ENCODE measurements at places on chromosomes 4 and X.

DNA sequence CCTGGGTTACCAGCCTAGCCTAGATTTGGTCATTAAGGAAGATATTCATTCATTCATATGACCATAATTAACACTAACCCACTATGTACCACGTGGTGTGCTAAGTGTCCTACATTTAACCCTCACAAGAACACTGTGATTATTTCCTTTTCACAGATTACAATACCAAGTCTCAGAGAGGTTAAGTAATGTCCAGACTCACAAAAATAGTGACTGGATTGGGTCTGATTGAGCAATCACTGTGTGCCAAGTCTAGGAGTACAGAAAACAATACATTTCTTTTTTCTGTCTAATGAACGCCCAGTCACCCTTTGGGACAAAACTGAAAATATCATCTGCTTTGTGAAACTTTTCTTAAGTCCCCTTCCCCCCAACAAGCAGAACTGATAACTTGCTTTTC, 7.6 kb upstream of the DLG3 start:
- DNase-seq: no peak

DNA sequence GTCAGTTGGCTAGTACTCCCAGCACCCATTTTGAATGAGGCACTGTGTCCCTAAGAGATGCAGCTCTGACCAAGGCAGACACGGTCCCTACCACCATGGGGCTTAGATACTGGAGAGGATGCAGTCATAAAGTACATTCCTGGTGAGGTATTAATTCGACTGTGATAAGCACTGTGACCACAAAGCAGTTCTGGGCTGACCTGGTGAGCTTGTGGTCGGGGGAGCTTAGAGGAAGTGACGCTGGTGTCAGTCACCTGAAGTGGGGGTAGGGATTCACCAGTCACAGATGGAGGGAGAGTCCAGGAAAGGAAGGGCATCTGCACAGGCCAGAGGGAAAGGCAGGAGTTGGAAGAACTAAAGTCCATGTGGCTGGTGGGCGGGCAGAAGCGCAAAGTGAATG, 15.8 kb upstream of the CLTRN start:
- no peak for DNase-seq

DNA sequence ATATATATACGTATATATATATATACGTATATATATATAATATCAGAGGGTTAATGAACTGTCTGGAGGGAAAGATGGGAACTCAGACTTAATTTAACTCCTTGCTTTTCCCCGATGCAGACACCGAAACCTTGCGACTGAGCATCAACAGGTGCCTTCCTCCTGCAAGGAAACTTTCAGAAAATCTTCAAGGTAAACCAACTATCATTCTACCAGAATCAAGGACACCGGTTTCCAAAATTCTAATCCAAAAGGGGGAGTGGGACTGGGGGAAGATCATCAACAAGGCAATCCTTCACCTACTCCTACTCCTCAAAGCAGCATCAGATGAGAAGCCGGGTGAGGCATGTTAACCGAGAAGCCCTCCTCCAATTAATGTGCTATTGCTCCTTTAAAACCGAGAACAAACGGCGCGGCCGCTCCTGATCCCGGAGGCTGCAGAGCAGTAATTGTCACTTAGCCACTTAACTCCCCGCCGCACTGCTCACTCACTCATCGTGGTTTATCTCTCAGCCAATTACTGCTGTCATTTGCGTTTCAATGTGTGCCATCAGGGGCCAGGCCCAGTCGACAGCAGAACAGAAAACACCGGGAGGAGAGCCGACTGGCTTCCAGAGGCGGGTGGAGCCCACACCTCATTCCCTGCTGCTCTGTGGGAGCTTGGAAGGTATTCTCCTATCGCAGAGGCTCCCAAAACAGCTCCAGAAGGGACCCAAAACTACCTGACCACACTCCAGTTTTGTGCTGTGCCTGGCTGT, 61.7 kb downstream of the MAML3 start:
- DNase-seq: peak; percentile 72

GRCh38 chrX:31546126-31546525, 474.3 kb upstream of the FTHL17 start:
- DNase-seq: no peak

DNA sequence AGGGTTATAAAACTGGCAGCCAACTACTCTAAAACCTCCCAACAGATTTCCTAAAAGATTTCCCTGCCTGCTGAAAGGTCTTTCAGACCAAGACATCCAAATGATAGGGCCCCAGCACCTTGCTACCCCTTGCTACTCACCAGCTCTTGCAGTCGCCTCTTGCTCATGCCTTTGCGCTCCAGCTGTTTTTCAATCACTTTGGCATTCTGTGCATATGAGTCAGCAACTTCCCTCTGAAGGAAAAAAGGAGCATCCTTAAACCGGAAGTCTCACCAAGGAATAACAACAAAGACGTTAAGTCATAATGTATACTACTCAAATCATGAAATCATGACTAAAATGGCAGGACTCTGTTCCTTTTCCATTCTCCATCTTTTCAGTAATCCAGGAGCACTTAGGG, 24.0 kb downstream of the STEEP1 start:
- DNase-seq: no peak

DNA sequence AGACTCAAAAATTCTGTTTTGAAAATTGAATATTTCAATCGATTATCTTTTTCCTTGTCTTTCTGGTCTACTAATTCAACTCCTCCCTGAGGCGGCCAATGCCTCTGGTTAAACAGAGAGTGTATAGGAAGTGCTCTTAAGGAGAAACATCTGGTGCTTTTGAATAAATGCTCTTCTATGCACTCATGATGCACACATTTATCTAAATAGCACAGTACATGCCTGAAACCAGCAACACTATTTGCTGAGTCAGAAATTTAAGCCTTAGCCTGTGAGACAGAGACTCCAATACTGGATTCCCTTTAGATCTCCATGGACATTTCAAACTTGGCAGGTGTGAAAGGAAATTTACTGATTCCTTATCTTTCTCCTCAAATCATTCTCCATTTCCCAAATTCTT, 118.6 kb downstream of the SLIT2 start:
- no peak for DNase-seq

GRCh38 chr4:93646233-93646930, 182.2 kb upstream of the ATOH1 start:
- DNase-seq: no peak

- peak; percentile 14 for DNase-seq
Observed at GRCh38 chr4:129344058-129344457, 248.1 kb downstream of the C4orf33 start.

- peak; percentile 62 for DNase-seq
Observed at GRCh38 chr4:39062770-39063097, 702 bp downstream of the KLHL5 start.

DNA sequence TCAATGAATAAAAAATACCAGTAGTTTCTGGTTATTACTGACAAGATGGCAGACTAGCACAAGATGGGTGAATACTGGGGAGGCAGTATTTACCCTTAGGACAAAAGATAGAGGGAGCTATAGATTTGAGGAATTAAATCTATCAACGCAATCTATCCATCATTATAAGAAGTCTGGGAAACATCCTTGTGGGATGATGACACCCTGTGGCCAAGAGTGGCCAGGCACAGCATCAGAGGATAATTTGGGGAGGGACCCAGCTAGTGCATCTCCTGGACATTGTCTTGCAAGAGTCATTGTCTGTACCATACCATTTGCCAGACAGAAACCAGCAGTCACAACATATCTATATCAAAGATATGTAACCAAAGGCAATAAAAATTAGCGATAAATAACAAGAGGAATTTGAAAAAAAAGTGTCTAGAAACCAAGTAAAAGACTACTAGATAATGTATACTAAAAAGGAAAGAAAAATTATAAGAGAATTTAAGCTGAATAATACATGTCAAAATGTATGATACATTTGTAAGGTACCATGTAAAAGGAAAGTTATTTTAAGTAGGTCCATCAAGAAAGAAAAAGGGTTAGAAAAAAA, 22.9 kb downstream of the KCTD8 start:
- peak; percentile 61 for DNase-seq

- no peak for DNase-seq
Observed at GRCh38 chr4:78742300-78742699, 33.9 kb upstream of the BMP2K start.

GRCh38 chr4:15004739-15005301, 2.5 kb downstream of the CPEB2 start:
- DNase-seq: peak; percentile 46

GRCh38 chrX:71910986-71911730, 513 bp downstream of the NHSL2 start:
- DNase-seq: no peak

GRCh38 chr4:135538698-135539097, 1337.1 kb upstream of the PABPC4L start:
- DNase-seq: no peak

- DNase-seq: no peak
Observed at GRCh38 chr4:161314371-161314770, 849.4 kb downstream of the FSTL5 start.

DNA sequence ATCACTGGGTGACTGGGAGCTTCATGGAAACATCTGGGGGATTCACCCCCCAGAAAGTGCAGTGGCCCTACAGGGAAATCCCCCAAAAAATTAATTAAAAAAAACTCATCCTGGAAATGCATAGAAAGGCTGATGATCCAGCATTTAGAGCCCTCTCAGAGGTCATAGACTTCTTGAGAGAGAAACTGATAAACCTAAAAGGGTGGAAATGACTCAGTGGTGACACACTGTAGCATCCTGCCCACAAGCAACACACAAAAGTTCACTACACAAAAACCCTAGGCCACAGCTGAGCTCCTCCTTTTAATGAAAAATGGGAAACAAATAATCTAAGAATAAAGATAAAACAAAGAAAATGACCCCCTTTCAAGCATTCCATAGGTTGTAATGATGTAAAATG, 911.5 kb downstream of the GLUD2 start:
- DNase-seq: no peak

GRCh38 chr4:186016796-186017195, 52.2 kb upstream of the TLR3 start:
- DNase-seq: no peak

DNA sequence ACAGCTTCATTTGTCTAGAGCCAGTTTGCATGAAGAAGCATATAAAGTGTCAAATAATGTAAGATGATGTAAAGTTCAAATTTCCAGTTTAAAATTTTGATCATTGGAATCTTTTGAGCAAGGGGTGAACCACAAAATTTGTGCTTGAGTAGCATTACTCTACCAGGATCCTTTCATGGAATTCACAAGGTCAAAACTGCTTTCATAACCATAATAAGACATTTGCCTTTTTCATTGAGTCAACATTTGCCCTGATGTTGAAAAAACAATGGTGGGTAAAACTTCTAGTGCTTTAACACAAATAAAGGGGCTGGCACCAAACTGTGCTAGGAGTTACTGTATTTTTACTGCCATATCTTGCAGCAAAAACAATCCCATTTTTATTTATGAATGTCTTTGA, 142.2 kb downstream of the GLRA3 start:
- DNase-seq: no peak

DNA sequence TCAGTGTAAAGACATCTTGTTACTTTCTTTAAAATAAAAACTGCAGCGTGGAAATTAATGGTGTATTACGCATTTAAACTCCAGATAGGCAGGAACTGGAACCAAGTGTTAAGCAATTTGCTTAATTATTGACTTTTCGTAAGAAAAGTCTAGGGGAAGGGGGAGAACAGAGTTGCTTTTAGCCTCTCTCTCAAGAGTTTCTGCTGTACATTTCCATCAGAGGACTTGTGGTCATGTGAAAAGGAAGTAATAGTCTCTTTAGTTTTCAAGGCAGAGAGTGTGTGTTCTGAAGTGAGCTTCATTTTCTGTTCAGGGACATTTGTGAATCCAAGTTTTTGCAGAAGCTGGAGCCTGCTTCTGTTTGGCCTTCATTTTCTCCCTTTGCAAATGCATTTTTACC, 127.2 kb downstream of the UBE2K start:
- DNase-seq: no peak

DNA sequence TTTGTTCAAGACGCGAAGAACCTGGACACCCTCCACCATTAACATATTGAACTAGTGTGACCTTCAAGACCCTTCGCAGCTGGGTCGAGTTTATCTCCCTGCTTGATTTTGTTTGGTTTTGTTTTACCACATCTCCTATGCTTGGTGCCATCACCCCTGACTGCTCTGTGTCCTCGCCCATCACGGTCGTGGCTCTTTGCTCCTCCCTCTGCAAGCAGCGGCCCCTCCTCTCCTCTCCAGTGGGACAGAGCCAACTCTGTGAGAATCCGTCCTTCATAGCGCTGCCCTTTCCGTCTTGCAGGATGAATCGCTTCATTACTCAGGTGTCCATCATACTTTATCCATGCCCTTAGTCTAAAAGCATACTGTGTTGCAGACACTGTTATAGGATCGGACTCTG, 9.1 kb upstream of the FAM149A start:
- DNase-seq: no peak
